Glutamatergic neuron (in vitro differentiated cells): ENCODE measurements at places on chromosomes 6 and 20.
A peak's percentile ranks its signal among the peaks of the same experiment; 100 is the strongest.

DNA sequence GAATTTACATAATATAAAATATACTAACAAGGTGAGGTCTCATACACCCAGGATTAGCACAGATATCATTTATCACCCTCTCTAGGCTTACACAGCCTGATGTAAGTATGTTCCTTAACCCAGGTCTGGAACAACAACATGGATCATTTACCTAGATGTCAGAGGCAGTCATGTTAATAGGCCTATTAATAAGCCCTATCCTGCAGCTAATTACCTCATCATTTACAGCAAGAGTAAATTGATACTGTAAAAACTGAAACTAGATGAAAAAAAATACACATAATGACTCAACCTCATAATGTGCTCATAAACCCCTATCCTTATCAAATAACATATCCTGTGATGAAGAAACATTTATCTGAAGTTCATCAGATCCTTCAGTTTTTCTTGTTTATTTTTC, 334.3 kb upstream of the MANEA start:
- H3K27ac ChIP-seq, result no peak overlapping the region
- H3K4me3 ChIP-seq, result no peak overlapping the region
- H3K36me3 ChIP-seq, result no peaks in the 10 kb centered on the region
- no peak for DNase-seq

GRCh38 chr20:13012886-13013285, 4.1 kb downstream of the SPTLC3 start:
- H3K4me3 ChIP-seq, result no peak overlapping the region
- H3K4me1 ChIP-seq, result no peaks in the 10 kb centered on the region
- no peaks in the 10 kb centered on the region for H3K27me3 ChIP-seq
- no peaks in the 10 kb centered on the region for H3K36me3 ChIP-seq

DNA sequence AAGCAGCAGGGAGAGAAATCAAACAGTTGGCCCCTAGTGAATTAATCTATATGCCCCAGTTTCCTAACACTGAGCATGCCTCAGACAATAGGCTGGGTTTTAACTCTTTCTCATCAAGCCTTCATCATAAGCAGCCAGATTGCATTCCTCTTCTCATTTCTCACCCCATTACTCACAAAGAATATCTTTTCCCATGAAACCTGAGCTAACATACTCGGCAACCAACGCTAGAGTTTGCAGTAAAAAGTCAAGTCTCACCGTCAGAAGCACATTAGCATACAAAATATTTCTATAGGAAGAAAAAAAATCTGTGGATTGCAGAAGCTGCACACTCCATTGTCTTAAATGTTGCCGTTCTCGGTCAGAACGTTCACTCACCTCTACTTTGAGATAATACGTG, 429.9 kb upstream of the ARID1B start:
- H3K4me1 ChIP-seq, result no peaks in the 10 kb centered on the region
- DNase-seq, result no peak
- no peak overlapping the region for H3K4me3 ChIP-seq
- H3K36me3 ChIP-seq, result no peaks in the 10 kb centered on the region

- H3K27ac ChIP-seq, result no peak overlapping the region
- no peaks in the 10 kb centered on the region for H3K27me3 ChIP-seq
Measured at GRCh38 chr20:13085275-13085674, 76.5 kb downstream of the SPTLC3 start.

GRCh38 chr20:48166082-48166835, 381.0 kb upstream of the SULF2 start:
- H3K27me3 ChIP-seq, result peaks cover 6% of the 10 kb centered on the region
- no peaks in the 10 kb centered on the region for H3K36me3 ChIP-seq
- peaks cover 2% of the 10 kb centered on the region for H3K4me1 ChIP-seq
- no peak overlapping the region for H3K27ac ChIP-seq
- DNase-seq, result no peak

GRCh38 chr20:10961651-10962288, 288.0 kb upstream of the JAG1 start:
- peaks cover 3% of the 10 kb centered on the region for H3K27me3 ChIP-seq
- H3K36me3 ChIP-seq, result no peaks in the 10 kb centered on the region
- H3K27ac ChIP-seq, result no peak overlapping the region
- DNase-seq, result no peak
- no peaks in the 10 kb centered on the region for H3K4me1 ChIP-seq

GRCh38 chr6:133710826-133711225, 178.1 kb upstream of the TCF21 start:
- peaks cover 2% of the 10 kb centered on the region for H3K27me3 ChIP-seq
- no peak overlapping the region for H3K27ac ChIP-seq
- H3K4me3 ChIP-seq, result no peak overlapping the region
- no peaks in the 10 kb centered on the region for H3K36me3 ChIP-seq

- H3K27ac ChIP-seq, result peak overlapping the region; percentile 56
- H3K27me3 ChIP-seq, result peaks cover 8% of the 10 kb centered on the region
- DNase-seq, result no peak
Measured at GRCh38 chr20:47857569-47858464, 72.5 kb upstream of the SULF2 start.

GRCh38 chr20:48608756-48609155, 219.0 kb downstream of the PREX1 start:
- H3K4me3 ChIP-seq, result no peak overlapping the region
- DNase-seq, result no peak
- H3K36me3 ChIP-seq, result peaks cover 6% of the 10 kb centered on the region
- H3K4me1 ChIP-seq, result peaks cover 8% of the 10 kb centered on the region
- H3K27ac ChIP-seq, result no peak overlapping the region
- peaks cover 8% of the 10 kb centered on the region for H3K27me3 ChIP-seq

- no peaks in the 10 kb centered on the region for H3K36me3 ChIP-seq
- no peaks in the 10 kb centered on the region for H3K4me1 ChIP-seq
- H3K27ac ChIP-seq, result no peak overlapping the region
- no peak overlapping the region for H3K4me3 ChIP-seq
- H3K27me3 ChIP-seq, result peaks cover 2% of the 10 kb centered on the region
Measured at GRCh38 chr6:816510-817084, 123.7 kb upstream of the EXOC2 start.

DNA sequence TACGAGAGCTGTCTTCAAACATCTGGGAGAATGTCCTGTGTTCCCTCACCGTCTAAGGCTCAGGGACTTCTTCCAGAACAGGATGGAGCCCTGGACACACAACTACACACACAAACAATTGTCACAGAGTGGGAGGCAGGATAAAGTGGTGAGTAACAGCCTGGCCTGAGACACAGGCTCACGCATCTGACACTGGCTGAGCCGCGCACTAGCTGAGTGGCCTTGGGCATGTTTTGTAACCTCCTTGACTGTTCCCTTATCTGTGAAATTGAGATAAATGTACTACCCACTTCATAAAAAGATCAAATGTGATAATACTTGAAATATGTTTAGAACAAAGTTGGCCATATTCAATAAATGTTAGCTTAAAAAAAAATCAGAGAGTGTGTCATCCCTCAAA, 132.4 kb upstream of the ARMC2 start:
- no peak for DNase-seq
- H3K4me1 ChIP-seq, result no peaks in the 10 kb centered on the region
- H3K4me3 ChIP-seq, result no peak overlapping the region
- no peaks in the 10 kb centered on the region for H3K27me3 ChIP-seq

GRCh38 chr20:52083627-52084232, 107.8 kb downstream of the ZFP64 start:
- H3K36me3 ChIP-seq, result peaks cover 16% of the 10 kb centered on the region
- H3K27me3 ChIP-seq, result no peaks in the 10 kb centered on the region
- H3K27ac ChIP-seq, result no peak overlapping the region

- H3K36me3 ChIP-seq, result peaks cover 6% of the 10 kb centered on the region
- no peak for DNase-seq
- H3K4me3 ChIP-seq, result no peak overlapping the region
Measured at GRCh38 chr6:106966229-106966628, 8.3 kb downstream of the CD24 start.

GRCh38 chr20:62996596-62996982, 10.2 kb downstream of the BHLHE23 start:
- H3K36me3 ChIP-seq, result peaks cover 10% of the 10 kb centered on the region
- H3K4me3 ChIP-seq, result peak overlapping the region; percentile 55

DNA sequence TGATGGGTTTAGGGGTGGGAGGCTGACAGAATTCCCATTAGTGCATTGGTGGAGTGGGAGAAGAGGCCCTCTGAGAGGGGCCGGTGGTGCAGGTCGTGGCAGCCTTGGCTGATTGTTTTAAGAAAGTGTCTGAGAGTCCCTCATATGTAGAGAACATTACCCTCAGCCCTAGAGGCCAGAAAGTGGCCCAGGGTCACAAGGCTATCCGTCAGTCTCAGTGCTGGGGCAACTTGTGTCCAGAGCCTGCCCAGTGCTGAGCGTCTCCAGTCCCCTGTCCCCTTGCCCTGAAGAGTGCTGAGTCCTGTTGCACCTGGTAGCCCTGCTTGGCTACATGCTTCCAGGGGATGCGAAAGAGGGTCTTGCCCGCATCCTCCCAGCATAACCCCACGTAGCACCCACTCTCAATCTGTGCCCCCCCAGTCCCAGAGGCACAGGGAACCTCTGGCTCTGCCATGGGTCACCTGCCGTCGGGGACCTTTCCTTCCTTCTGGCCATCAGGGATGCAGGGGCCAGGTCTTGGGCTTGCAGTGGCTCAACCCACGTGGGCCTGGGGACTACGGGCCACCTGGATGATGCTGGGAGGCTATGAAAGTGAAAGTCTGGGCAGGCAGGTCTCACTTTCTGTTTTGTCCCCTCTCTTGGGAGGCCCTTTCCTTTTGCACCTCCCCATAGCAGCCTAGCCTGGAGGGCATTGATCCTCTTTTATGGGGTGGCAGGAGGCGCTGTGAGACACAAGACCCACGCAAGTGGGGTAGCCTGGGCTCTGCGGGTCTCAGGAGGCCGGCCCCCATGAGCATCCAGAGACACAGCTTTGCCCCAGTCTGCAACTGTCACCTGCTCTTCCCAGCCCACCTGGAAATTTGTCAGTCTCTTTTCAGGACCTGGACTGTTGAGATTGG, 12.2 kb downstream of the DUSP15 start:
- H3K27me3 ChIP-seq, result peaks cover 22% of the 10 kb centered on the region
- no peak overlapping the region for H3K27ac ChIP-seq

DNA sequence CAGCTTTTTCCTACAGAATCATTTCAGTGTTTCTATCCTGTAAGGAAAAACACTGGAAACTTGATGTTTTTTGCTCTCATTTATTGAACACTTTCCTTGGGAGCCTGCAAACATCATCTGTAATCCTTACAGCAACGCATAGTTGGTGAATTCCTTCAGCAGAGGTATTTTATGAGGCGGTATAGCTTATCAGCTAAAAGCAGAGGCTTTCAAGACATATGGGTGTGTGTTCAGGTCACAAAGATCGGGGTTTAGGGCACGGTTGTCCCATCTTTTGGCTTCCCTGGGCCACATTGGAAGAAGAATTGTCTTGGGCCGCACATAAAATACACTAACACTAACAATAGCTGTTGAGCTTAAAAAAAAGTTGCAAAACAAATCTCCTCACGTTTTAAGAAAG, 185.0 kb downstream of the AIG1 start:
- H3K27ac ChIP-seq, result no peak overlapping the region
- H3K27me3 ChIP-seq, result no peaks in the 10 kb centered on the region
- H3K36me3 ChIP-seq, result peaks cover 6% of the 10 kb centered on the region
- H3K4me3 ChIP-seq, result no peak overlapping the region
- H3K4me1 ChIP-seq, result no peaks in the 10 kb centered on the region

DNA sequence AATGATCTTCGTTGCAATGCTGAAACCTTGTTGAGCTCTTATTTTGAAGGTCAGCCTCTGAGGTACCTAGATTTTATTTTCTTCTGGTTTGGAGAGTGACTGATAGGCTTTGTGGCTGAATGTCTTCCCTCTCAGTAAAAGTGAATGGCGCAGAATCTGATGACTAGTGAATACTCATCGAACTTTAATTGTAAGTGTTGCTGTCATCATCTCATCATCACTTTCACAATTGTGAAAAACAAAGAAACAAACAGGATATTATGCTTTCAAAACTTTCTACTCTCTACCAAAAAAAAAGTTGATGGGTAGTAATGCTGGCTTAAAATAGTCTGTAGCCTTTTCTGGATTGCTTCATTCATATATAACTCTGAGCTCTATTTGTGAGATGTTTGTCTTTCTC, 239.5 kb upstream of the RAB32 start:
- no peaks in the 10 kb centered on the region for H3K36me3 ChIP-seq
- H3K4me1 ChIP-seq, result peaks cover 1% of the 10 kb centered on the region
- no peak overlapping the region for H3K4me3 ChIP-seq
- DNase-seq, result no peak
- no peak overlapping the region for H3K27ac ChIP-seq

DNA sequence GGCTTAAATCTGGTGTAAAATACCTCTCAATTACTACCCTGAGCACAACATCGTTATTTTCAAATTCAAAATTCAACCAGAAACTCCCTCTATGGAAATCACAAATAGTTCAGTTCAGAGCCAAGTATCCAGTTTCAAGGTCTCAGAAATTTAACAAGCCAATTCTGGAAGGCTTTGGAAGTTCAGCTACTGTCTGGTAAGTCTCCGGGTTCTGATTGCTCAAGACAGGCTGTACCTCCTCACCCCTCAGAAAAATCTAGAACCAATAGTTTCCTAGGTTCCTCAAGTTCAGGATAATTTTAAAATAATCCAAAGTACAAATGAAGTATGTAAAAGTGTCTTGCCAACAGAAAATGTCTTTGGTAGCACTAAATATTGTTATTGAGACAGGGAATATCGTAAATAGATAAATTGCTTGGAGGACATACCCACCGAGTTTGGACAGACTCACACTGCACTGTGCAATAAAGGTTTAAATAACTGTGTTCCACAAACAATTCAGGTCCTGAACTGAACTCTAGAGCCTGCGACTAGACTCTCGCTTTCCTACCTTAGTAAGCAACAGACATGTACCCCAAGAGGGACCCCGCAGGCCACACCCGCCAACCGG, 729 bp downstream of the ATG5 start:
- no peak for DNase-seq
- H3K4me1 ChIP-seq, result peaks cover 4% of the 10 kb centered on the region
- peak overlapping the region; percentile 91 for H3K4me3 ChIP-seq
- H3K27ac ChIP-seq, result peak overlapping the region; percentile 34

- H3K36me3 ChIP-seq, result peaks cover 17% of the 10 kb centered on the region
- DNase-seq, result no peak
- no peak overlapping the region for H3K27ac ChIP-seq
- H3K4me1 ChIP-seq, result peaks cover 6% of the 10 kb centered on the region
Measured at GRCh38 chr20:19940988-19941460, 76.1 kb upstream of the NAA20 start.

DNA sequence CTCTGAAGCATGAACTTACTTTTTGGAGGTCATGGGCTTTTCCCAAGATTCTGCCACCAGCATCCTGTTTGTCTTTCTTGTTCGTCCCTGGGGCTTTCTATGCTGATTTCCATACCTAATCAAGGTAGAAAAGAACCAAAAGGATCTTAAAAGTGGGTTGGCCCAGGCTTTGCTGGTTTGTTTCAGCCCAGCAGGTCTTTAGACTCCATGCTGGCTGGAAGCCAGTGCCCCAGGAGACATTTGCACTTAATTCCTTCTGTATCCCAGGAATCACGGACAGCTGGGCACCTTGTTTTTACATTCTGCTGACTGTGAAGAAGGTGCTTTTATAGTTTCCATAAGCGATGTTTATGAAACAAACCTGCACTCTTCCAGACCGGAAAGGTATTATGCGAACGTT, 195.9 kb downstream of the CDH4 start:
- no peaks in the 10 kb centered on the region for H3K27me3 ChIP-seq
- DNase-seq, result no peak
- no peaks in the 10 kb centered on the region for H3K36me3 ChIP-seq

- DNase-seq, result no peak
- H3K27me3 ChIP-seq, result no peaks in the 10 kb centered on the region
- no peaks in the 10 kb centered on the region for H3K4me1 ChIP-seq
- H3K36me3 ChIP-seq, result no peaks in the 10 kb centered on the region
- no peak overlapping the region for H3K27ac ChIP-seq
Measured at GRCh38 chr6:48419992-48420391, 309.0 kb upstream of the PTCHD4 start.
